ENCODE measurements at places on chromosomes 5 and 9.

DNA sequence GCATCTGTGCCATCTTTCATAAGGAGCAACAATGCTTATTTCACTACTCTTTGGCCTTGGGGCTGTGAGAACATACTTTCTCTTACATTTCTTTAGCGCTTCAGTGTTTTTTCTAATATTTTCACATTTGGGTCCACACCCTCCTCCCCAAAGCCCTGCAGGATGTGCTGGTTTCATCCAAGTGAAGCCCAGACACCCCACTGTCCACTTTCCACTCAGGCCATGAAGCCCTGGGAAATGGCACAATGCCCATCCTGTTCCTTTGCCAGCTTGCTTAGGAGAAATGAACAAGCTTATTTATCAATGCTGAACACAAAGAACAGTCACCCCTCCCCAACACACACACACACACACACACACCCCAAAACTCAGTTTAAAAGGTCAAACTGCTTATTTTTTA lies 17.3 kb upstream of the TMOD1 start:
- DNase-seq, result no peak

DNA sequence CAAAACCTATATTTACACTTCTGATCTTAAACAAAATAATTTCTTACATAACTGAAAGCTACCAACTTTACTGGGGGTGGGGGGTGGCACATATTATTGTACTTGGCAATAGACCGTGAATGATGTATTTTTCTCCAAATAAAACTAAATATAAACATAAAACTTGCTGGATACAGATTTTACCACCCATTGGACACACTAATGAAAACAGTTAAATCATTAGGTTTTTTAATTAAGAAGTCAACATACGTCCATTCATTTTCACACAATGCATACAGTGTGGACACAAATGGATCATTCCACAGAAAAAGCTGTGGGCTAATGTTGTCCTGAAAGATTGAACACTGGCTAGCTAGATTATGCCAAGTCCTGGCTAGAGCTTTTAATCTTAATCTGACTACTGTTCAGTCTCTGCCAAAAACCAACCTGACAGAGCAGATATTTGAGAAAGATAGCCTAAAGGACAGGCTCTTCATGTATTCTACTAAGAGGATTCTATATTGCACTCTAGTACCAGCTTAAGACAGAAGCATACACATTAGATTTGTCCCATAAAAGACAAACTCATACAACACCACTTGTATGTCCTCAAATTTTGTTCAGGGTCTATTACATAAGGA lies 118.1 kb downstream of the SIL1 start:
- DNase-seq, result no peak

GRCh38 chr9:38413283-38413682 lies 11.0 kb downstream of the IGFBPL1 start:
- DNase-seq, result no peak

DNA sequence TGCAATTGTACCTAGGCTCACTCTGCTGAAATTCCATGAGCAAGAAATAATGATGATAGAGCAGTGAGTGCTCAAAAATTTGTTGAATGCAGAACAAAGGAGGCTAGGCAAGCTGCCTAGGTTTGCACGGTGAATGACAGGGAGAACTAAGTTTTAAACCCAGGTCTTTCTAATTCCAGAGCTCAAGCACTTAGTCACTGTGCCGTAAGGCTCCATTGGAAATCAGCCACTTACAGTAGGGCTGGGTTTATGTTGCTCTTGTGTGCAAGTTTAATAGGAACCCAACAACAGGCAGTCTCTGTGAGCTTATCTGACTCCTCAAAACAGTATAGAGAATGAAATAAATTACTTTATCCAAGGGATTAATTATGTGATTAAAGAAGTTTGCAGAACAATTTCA lies 147.0 kb downstream of the CSNK1G3 start:
- DNase-seq, result no peak

- DNase-seq, result no peak
Measured at GRCh38 chr9:129224618-129225489, 46.8 kb upstream of the IER5L start.

DNA sequence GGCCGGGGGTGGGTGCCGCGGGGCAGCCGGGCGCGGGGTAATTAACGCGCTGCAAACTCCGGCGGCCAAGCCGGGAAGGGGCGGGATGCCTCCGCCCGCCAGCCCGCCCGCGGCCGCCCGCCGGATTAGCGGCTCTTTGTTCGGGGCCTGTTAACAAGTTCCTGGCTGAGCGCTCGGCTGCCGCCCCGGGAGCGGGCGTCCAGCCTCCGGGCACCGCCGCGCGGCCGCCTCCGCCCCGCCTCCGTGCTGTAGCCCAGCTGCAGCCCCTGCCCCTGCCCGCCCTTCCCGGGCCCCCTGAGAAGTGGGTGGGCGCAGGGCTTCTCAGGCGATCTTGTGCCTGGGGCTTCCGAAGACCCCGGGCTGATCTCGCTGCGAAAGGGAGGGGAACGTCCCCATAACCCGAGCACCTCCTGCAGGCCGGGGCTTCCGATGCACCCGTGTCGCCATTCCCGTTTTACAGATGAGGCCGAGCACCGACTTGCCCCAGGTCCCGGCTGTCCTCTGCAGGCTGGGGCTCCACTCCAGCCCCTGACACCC lies 7.5 kb downstream of the UNC5A start:
- no peak for DNase-seq

GRCh38 chr5:66122379-66123034 lies 21.6 kb upstream of the SREK1 start:
- DNase-seq, result peak; percentile 4

DNA sequence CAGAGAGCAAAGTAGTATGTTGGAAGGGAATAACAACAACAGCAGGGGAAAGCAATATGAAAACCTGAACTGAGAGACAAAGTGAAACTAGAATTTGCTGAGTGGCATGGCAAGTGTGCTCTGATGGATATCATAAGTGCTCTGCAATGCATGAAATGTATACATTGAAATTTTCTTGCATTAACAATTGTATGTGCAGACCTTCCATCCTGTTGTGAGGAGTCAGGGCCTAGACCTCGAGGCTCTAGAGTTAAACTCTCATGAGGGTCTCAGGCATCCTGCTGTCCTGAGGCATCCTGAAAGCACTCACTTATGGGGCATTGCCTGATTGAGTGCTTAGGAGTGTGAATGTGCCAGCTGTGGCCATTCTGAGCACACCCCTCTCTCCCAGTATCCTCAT lies 1.1 kb downstream of the ECM2 start:
- DNase-seq, result no peak

GRCh38 chr9:69513141-69513820 lies 158.9 kb downstream of the APBA1 start:
- no peak for DNase-seq

- DNase-seq, result no peak
Measured at GRCh38 chr9:112971415-112971814, 40.6 kb downstream of the ZNF883 start.

DNA sequence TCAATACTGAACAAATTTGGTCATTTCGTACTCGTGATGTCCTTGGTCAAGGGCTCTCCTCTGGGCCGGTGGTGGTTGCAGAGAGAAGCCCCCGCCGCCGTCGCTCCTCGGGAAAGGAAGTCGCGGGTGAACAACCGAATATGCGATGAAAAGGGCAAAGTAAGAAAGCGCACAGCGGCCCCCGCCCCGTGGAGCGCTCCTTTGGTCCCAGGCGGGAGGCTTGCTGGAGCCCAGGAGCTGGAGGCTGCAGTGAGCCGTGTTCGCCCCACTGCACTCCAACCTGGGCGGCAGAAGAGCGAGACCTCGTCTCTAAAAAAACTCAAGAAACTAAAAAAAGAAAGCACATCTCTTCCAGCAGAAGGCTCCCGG lies 108.4 kb upstream of the LARP1 start:
- DNase-seq, result no peak

DNA sequence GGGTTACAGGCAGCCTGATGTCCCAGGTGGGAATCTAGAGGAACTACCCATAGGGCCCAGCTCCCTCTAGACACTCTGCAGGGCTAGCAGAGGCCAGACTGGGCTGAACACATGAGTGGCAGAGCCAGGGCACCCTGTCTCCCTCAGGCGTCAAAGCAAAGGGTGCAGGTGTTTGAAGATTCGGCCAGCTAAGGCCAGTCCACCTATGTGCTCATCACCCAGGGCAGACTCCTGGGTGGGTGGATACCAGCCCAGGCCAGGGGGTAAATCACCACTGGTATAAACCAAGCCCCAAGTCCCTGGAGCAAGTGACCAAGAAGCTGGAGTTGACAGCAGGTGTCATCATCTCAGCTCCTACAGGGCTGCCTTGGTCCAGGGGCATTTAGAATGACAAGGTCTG lies 3.4 kb downstream of the CCDC180 start:
- DNase-seq, result no peak
